Heart right ventricle (tissue), 16 donors: ENCODE measurements at places on chromosomes 12 and 14. TPM values are rescaled to one million over a fixed set of nuclear protein-coding genes. Genes with fewer than 3 reads are reported as not detected.

- no peak for DNase-seq
Observed at GRCh38 chr12:111868676-111869588, 26.9 kb downstream of the MAPKAPK5 start.

DNA sequence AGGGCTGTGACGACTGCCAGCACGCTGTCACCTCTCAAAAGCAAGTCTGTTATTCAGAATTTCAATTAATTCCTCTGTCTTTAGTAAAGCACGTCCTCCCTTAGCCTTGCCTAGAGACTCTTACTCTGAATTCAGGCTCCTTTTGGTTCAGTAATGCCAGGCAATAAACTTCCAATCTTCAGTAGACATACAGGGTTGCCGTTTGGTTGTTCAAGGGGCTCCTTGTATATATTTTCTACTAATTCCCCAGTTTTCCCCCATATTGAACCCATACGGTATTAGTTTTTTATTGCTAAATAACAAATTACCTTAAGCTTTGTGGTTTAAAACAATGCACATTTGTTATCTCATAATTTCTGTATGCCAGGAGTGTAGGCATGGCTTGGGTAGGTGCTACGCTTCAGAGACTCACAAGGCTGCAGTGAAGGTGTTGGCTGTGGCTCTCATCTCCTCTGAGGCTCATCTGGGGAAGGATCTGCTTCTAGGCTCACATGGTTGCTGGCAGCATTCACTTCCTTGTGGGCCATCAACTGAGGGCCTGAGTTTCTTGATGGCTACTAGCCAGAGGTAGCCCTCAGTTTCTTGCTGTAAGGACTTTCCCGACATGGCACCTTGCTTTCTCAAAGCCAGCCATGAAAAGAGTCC lies 7.3 kb upstream of the CLECL1 start:
- DNase-seq: no peak

- DNase-seq: no peak
Observed at GRCh38 chr12:121120323-121120722, 12.4 kb upstream of the P2RX7 start.

DNA sequence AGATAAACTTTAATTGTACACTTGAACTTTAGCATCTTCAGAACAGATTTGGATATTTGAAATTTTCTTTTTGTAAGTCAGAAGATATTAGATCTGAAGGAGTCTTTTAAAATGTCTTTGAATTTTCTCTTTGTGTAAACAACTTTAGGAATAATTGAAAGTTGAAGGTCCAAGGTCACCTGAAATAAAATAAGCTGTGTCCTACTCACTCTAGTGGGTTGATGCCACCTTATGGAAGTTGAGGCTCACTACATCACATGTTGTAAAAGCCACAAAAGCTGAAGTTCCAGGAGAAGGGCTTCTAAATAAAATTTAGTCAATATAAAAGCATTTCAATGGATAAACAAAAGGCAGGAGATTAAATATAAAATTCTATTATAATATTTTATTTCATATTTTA lies 122.0 kb upstream of the ATXN7L3B start:
- no peak for DNase-seq

- no peak for DNase-seq
Observed at GRCh38 chr14:56310643-56311042, 192.4 kb downstream of the PELI2 start.

DNA sequence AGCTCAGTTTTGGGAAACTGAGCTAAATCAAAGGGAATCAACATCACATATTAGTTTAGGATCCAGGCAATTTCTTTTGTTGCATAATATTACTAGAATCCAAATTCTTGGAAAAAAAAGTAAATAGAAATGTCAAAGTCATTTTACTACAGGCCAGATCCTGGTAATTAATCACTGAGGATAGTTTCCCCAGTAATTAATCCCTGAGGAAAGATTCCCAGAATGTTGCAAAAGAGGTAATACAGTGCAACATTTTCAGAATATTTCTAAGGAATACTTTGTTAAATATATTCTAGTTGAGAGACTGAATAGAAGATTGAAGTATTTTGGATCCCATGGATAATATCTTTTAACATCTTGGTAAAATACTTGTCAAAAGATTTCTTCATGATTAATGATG lies 207.0 kb upstream of the GARIN2 start:
- DNase-seq: no peak

MCRS1 gene
- polyA plus RNA-seq: 94.7 TPM
